ENCODE measurements at places on chromosomes 2 and 18. TPM values are rescaled to one million over a fixed set of nuclear protein-coding genes. Genes with fewer than 3 reads are reported as not detected.

C1QL2 gene
- not detected for polyA plus RNA-seq

MALL gene
- 9.7 TPM for polyA plus RNA-seq

CCDC121 gene
- polyA plus RNA-seq = 4.2 TPM

DUSP19 gene
- polyA plus RNA-seq = 1.8 TPM

UPP2 gene
- polyA plus RNA-seq = 20.9 TPM

ZNF396 gene
- 4.7 TPM for polyA plus RNA-seq

MYOM1 gene
- 2.1 TPM for polyA plus RNA-seq

CGREF1 gene
- 3.8 TPM for polyA plus RNA-seq

TNFRSF11A gene
- polyA plus RNA-seq = 0.39 TPM

Measured in kidney (tissue), 22 donors.